AG10803 (cell line): ENCODE measurements at places on chromosomes 7 and 10.

DNA sequence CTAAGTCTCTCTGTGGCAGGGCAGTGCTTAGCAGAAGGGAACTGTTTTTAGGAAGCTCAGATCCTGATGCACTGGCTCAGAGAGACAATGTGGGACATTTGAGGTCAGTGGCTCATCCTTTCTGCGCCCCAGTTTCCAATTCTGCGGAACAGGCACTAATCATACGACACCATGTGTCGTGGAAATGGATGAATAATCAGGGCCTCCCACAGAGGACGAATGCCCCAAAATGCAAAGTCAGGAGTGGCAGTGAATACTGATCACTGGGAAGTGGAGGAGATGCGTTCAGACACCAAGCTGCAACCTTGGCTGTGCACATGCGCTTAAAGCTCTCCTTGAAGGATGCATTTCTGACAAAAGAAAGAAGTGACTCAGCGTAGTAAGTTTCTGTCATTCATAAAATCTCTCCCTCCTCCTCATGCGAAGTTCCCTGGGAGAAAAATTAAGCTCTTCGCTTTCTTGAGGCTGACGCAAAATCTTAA, 21.9 kb upstream of the ECHDC3 start:
- no peak for DNase-seq

- DNase-seq, result no peak
Measured at GRCh38 chr10:57017356-57018037, 656.4 kb upstream of the ZWINT start.

DNA sequence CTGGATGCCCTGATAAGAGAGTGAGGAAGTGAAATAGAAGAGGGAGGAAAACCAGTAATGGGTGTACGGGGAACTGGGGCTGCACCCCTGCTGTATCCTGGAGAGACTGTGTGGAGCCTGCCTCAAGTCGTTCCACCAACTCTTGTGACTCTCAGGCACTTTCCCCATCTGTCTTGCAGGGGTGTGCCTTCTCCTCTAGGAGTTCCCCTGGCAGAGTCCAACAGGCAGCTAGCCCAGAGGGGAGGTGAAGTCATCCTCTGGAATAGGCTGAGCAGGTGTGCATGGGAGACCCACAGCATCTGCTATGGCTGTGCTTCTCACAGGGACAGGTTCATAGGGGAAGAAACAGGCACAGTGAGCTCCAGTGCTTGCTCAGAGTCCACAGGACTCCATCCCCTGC, 46.8 kb downstream of the WIPF3 start:
- no peak for DNase-seq

DNA sequence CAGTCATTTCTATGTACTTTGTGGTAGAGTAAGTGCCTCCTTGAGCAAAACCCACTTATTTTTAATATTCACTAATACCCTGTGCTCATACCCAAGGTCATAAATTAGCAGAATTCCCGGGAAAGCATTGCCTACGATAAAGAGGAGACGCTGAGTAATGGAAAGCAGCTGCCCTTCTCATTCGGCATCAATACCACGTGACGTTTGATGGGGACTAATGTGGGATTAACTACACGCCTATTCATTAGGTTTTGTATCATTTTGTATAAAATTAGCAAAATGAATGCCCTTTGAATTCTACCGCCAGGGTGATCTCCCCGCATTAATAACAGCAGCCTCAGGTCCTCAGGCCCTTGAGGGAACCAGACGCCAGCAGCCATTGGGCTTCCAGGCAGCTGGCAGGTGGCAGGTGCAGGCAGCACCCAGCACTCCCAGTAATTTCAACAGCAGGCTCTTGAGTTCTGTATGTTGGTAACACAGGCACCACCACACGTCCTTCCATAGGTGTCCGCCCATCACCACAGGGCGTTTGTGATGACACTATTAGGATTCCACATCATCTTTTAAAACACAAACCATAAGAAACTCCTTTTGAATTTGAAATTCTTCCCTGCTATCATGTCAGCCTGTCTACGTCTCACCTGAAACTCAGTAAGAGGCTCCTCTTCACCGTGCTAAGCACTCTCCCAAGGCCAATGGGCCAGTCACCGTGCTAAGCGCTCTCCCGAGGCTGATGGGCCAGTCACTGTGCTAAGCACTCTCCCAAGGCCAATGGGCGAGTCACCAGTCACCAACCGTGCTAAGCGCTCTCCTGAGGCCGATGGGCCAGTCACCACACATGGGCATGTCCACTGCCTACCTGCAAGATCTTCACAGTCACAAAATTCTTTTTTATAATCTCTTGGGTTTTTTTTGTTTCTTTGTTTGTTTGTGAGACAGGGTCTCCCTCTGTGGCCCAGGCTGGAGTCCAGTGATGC, 509.4 kb downstream of the PTPRN2 start:
- DNase-seq, result no peak

- DNase-seq, result no peak
Measured at GRCh38 chr10:88181902-88182600, 318.6 kb downstream of the PTEN start.

DNA sequence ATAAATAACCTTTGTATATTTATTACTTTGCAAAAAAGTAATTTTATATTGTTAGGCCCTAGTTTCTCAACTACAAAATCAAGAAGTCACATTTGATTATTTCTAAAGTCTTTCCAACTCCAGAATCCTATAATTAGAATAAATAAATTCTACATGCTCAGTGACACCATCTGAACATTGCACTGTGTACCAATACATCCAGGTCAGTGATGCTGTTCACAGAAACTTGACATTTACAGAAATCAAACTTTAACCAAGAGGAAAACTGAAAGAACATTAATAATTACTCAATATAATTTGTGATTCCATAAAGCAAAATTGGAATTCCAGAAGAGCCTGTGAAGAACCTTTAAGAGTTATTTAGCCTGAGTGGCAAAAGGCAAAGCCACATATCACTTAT, 104.0 kb upstream of the FAM133B start:
- no peak for DNase-seq

DNA sequence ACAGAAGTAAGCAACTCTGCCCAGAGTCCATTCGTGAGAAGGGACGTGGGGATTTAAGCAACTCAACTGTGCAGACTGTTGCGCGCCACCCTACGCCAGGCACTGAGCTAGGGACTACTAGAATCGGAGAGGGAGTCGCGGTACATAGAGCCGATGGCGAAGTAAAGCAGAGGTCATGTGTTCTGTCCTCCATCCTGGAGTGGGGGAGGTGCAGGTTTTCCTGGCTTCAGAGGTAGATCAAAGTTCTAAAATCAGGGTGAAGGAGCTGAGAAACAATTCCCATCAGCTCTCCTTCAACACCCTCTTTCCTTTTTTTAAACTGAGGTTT, 23.2 kb downstream of the SLC35G1 start:
- no peak for DNase-seq

GRCh38 chr10:62456611-62457101, 82.5 kb downstream of the ZNF365 start:
- peak; percentile 94 for DNase-seq

- no peak for DNase-seq
Measured at GRCh38 chr10:78542141-78542489, 508.5 kb downstream of the RPS24 start.

GRCh38 chr10:3126741-3127346, 45.7 kb downstream of the PITRM1 start:
- no peak for DNase-seq

DNA sequence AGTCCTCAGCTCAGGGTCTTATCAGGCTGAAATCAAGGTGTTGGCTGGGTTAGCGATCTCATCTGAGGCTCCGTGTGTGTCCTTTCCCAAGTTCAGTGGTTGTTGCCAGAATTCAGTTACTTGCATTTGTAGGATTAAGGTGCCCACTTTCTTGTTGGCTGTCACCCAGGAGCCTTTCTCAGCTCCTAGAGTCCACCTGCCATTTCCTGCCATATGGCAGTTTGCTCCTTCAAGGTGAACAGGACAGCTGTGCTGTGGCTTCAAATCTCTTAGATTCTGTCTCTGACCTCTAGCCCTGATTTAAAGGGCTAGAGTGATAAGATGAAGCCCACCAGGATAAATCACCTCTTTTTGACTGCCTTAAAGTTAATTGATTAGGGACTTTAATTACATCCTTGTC, 1.0 kb upstream of the HIF1AN start:
- DNase-seq, result no peak

GRCh38 chr7:26202019-26202990, 760 bp downstream of the CBX3 start:
- DNase-seq, result peak; percentile 26

- no peak for DNase-seq
Measured at GRCh38 chr7:45689797-45690761, 115.9 kb downstream of the ADCY1 start.

DNA sequence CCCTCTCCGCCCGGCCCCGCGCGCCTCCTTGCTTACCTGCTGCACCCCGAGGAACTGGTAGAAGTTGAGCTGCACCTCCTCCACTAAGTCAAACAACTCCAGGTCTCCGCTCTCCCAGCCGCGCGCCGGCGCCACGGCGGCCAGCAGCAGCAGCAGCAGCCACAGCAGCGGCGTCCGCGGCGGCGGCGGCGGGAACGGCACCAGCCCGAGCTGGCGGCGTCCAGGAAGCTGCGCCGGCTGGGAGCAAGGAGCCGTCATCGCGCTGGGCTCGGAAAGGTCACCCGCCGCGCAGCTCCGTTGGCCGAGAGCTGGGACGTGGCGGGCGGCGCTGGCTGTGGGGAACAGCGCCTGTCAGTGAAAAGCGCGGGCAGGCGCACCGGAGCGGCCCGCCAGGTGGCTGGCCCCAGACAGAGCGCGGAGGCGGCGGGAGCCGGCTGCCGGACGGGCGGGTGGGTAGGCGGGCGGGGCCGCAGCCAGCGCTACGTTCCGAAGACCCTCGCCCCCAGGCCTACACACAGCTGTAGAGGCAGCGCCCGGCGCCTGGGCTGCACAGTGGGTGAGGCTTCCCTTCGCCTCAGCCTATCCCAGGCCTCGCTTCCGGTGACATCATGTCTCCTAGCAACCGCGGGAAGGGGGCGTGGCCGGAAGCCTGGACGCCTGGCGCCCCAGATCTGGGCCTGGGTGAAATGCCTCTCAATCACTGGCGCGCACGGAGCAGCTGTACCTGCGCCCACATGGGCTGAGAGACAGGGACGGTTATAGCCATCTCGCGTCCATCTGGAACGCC, at the start of gene DNAJC1:
DNAJC1 (minus strand) TSS at position 554 of the 787 bp plus-strand sequence; CDS start at position 258, 296 bp downstream.
- peak; percentile 90 for DNase-seq

GRCh38 chr7:124497176-124497575, 268.4 kb downstream of the GPR37 start:
- no peak for DNase-seq

DNA sequence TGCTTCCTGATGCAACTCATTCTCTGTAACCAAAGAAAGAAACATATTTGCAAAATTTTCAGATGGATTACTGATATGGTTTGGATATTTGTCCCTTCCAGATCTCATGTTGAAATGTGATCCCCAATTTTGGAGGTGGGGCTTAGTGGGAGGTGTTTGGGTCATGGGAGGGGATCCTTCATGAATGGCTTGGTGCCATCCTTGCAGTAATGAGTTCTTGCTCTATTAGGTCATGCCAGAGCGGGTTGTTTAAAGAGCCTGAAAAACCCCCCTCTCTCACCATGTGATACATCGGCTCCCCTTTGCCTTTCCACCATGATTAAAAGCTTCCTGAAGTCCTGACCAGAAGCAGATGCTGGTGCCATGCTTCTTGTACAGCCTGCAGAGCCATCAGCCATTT, 43.8 kb upstream of the PRKG1 start:
- DNase-seq, result no peak

DNA sequence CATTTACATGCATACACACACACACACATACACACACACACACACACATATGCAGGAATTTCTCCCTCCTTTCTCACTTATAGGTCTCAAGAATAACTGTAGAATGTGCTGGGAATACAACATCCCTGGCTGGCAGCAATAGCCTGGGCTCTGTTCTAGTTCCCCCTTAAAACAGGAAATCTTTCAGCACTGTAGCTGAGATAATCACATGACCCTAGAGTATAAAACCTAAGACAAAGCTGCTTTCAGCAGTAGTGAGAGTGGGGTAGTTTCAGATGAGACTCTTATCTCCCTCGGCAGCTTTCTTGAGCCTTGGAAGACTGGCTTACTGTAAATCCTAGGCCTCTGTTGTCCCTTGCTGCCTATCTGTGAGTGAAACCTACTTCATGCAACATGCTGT, 137.4 kb upstream of the AKR1E2 start:
- no peak for DNase-seq

- no peak for DNase-seq
Measured at GRCh38 chr7:120785095-120785494, 72.8 kb downstream of the TSPAN12 start.

GRCh38 chr10:23358357-23358756, 13.8 kb upstream of the C10orf67 start:
- no peak for DNase-seq

GRCh38 chr10:129765664-129766550, 198.2 kb downstream of the EBF3 start:
- DNase-seq, result no peak

- no peak for DNase-seq
Measured at GRCh38 chr7:39099146-39099545, 121.4 kb downstream of the POU6F2 start.

DNA sequence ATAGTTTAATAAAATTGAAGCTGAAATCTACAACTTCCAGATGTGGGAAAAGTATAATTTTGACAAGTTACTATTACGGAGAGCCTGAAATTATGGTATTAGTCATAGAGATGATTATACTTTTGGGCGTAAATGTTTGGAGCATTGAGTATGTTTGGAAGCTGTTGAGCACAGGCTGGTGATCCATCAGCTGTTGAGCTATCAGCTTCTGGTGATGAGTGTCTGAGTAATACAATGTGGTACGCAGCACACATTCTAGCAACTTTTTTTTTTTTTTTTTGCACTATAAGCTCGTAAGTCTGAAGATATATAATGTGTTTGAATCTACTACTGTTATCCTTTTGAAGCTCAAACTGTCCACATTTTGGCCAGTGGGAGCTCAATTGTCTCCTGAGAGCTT, 123.4 kb downstream of the ATE1 start:
- DNase-seq, result peak; percentile 91

DNA sequence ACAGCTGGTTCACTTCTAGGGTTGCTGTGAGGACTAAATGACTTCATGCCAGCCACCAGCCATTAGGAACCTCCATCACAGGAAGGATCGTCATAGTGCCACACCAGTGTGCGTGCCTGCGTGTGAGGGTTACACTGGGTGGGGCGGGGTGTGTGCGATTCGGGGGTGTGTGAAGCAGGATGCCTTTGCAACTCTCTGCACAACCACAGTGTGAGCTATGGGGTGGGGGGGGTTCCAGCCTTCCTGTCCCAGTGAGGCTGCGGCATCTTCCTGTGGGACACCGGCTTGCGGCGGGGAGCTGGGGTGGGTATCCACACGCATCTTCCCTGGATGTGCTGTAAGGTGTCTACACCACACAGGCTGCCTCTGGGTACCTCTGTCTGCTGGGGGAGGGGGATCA, 6.9 kb upstream of the ELFN1 start:
- DNase-seq, result no peak

DNA sequence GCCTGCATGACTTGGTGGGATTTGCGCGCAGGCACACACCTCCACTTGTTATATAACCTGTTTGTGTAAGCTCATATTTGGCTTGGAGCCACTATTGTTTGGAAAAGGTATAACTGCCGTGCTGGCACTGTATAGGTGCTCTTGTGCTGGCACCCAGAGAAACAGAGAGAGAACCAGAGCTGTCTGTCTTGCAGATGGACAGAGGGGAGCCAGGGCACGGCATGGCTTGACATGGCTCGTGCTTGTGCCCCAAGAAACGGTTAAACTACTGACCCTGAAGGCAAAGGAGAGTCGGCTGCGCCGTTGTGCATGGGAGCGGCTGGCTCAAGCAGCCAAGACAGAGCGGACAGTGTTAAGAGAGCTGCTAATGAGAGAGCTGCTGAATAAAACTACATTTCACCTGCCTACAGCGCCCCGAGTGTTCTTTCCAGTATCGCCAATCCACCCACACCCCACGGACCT, 23.2 kb downstream of the RAPGEF5 start:
- DNase-seq, result no peak
